Pancreas (tissue), 10 donors: ENCODE measurements at places on chromosomes 4 and X. TPM values are rescaled to one million over a fixed set of nuclear protein-coding genes. Genes with fewer than 3 reads are reported as not detected.

DNA sequence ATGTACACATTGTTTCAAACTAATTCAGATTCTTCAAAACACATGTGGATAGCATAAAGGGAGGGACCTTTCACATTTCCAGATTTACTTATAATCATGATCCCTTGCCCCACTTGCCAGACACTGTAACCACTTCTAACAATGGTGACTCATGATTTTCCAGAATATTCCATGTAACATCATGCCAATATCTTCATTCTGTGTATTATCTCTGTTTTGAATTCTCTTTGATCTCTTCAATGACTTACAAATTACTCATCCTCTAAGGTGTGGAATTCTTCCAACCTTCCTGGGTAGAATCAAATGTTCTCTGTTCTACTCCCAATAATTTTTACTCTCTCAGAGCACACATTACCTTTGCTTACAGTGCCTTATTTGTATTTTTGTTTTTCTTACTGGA, 517.1 kb downstream of the PCDH7 start:
- H3K4me3 ChIP-seq = no peak overlapping the region
- H3K36me3 ChIP-seq = no peaks in the 10 kb centered on the region
- H3K27ac ChIP-seq = no peak overlapping the region
- H3K4me1 ChIP-seq = no peaks in the 10 kb centered on the region
- no peak for DNase-seq
- no peaks in the 10 kb centered on the region for H3K27me3 ChIP-seq

GRCh38 chrX:1215123-1215823, 2.8 kb upstream of the CRLF2 start:
- no peaks in the 10 kb centered on the region for H3K36me3 ChIP-seq
- H3K27me3 ChIP-seq = no peaks in the 10 kb centered on the region
- no peak overlapping the region for H3K27ac ChIP-seq
- no peaks in the 10 kb centered on the region for H3K4me1 ChIP-seq
- H3K4me3 ChIP-seq = no peak overlapping the region
- DNase-seq = no peak

- no peaks in the 10 kb centered on the region for H3K36me3 ChIP-seq
- H3K4me1 ChIP-seq = no peaks in the 10 kb centered on the region
- H3K27me3 ChIP-seq = no peaks in the 10 kb centered on the region
Observed at GRCh38 chrX:1185561-1185960, 26.9 kb downstream of the CRLF2 start.

- no peak for DNase-seq
- H3K27me3 ChIP-seq = no peaks in the 10 kb centered on the region
- no peak overlapping the region for H3K4me3 ChIP-seq
- peaks cover 8% of the 10 kb centered on the region for H3K36me3 ChIP-seq
- no peaks in the 10 kb centered on the region for H3K4me1 ChIP-seq
- H3K27ac ChIP-seq = no peak overlapping the region
Observed at GRCh38 chr4:13615161-13615560, 12.4 kb downstream of the BOD1L1 start.

DNA sequence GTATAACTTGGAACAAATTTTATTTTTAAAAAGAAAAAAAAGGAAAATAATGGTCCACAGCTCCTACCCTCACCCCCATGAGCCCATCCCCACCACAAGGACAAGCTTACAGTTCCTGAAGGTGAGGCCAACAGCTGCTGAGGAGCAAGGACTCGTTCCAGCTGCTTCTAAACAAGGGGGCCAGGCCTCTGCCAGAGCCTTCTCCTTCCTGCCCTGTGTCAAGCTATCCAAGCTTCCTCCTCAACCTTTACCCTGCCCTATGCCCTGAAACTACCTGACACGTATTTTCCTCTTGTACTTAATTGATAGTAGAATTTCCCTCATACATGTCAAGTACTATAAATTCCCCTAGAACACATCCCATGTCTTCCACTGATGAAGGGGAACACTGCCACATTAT, 8.8 kb downstream of the SH3D19 start:
- H3K27ac ChIP-seq = no peak overlapping the region
- H3K36me3 ChIP-seq = no peaks in the 10 kb centered on the region
- peaks cover 18% of the 10 kb centered on the region for H3K4me1 ChIP-seq

GRCh38 chr4:4990329-4990728, 28.9 kb downstream of the CYTL1 start:
- DNase-seq = no peak
- no peaks in the 10 kb centered on the region for H3K4me1 ChIP-seq
- no peaks in the 10 kb centered on the region for H3K27me3 ChIP-seq
- H3K36me3 ChIP-seq = no peaks in the 10 kb centered on the region
- no peak overlapping the region for H3K27ac ChIP-seq
- H3K4me3 ChIP-seq = no peak overlapping the region

DNA sequence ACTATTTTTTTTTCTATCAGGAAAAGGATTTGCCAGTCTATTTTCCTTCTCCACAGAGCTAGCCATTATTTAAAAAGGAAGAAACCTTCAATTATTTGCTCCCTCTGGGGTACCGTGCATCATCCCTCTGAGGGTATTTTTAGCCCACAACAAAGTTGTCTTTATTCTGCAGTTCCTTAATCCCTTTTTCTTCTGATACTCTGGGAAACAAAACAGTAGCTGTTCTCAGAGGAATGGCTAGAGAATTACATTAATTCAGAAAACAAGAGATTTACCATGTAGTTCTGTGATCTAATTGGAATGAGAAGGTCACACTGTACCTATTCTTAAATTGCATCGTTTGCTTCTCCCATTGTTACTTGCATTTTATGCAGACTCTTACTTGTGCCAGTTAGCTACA, 1056.7 kb downstream of the STIM2 start:
- H3K27me3 ChIP-seq = no peaks in the 10 kb centered on the region
- DNase-seq = no peak
- H3K27ac ChIP-seq = no peak overlapping the region

The ARR3 gene
- not detected for total RNA-seq

The F11 gene
- total RNA-seq = 26.3 TPM
